ENCODE measurements at places on chromosomes 6 and 20.

- no peak for DNase-seq
Measured at GRCh38 chr6:127570739-127571389, 6.1 kb upstream of the C6orf58 start.

GRCh38 chr6:23498013-23498412 lies 628.0 kb upstream of the NRSN1 start:
- DNase-seq: no peak

DNA sequence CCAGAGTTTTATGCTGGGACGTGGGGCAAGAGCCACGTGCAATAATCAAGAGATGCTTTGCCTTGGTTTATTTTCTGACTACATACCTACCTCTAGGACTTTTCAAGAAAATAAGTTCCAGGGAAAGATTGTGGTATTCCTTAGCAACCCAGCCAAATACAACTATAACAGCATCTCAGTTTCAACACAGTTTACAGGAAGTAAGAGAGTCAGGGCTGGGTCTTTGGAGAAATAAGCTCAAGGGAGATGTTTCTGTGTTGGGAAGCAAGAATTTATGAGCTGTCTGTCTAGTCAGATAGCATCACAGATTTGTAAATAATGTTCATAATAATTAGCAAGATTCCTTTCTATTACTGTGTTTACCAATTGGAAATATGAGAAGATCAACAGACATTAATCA lies 35.1 kb downstream of the MAP3K5 start:
- no peak for DNase-seq

DNA sequence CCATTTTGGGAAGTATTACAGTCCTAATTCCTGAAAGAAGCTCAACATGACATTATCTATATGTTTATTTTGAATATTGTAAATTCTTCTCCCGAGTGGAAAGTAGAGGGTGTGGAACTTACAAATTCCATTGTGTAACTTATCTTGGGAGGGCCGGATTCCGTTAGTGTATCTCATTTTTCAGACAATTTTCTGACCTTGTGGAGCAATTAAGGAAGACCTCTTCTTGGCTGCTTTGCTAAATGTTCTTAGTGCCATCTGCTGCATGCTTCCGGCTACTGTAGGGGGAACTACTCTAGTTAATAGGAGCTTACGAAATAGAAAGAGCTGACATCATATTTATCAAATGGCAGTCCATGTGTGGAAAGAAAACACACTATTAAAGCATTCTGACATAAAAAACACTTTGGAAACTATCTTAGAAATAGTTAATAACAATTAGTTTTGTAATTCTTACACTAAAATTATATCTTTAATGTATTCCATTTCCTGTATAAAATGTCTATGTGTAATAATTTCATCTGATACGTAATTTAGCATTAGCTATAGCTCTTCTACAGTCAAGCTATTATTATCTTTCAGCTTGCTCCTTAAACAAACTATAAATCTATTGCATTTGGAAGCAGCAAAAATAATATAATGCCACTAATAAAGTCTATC lies 41.5 kb upstream of the KCNQ5 start:
- no peak for DNase-seq

- no peak for DNase-seq
Measured at GRCh38 chr6:53818858-53819609, 24.2 kb downstream of the LRRC1 start.

All from mucosa of gallbladder (tissue), 1 donor.